ENCODE measurements at places on chromosomes 13 and 19. TPM values are rescaled to one million over a fixed set of nuclear protein-coding genes. Genes with fewer than 3 reads are reported as not detected.

Gene ILF3
- total RNA-seq = 91.3 TPM

Gene NLRP4
- total RNA-seq = not detected

Gene ZNF541
- total RNA-seq = under 0.01 TPM

Gene ZNF675
- total RNA-seq = 4.7 TPM

Gene POSTN
- total RNA-seq = 42.8 TPM

Gene CYP2S1
- 16.9 TPM for total RNA-seq

Gene CEACAM16
- total RNA-seq = not detected

Gene PSG7
- total RNA-seq = not detected

Gene NBEA
- 1.9 TPM for total RNA-seq

Gene PPP1R37
- total RNA-seq = 32.3 TPM

Measured in epithelial cell of alveolus of lung (primary cell).